ENCODE measurements at places on chromosomes 16 and 17.

GRCh38 chr17:50056217-50056960 is 479 bp downstream of the ITGA3 start:
- DNase-seq: no peak

DNA sequence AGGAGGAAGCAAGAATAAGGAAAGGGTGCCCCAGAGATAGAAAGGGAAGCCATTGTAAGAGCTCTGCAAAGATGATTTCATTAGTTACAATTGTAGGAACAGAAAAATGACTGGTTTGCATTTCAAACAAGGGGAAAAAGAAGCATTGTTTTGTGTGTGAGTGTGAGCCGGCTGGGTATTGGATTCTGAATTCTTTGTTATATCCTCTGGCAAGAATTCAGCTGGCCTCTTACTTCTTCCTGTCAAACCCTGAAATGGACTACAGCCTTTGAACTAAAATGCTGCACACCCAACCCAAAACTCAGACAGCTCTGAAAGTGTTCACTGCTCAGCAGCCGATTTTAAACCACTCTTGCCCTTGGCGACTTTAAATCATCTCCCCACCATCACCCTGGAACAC is 461.3 kb downstream of the PMP22 start:
- DNase-seq: no peak

DNA sequence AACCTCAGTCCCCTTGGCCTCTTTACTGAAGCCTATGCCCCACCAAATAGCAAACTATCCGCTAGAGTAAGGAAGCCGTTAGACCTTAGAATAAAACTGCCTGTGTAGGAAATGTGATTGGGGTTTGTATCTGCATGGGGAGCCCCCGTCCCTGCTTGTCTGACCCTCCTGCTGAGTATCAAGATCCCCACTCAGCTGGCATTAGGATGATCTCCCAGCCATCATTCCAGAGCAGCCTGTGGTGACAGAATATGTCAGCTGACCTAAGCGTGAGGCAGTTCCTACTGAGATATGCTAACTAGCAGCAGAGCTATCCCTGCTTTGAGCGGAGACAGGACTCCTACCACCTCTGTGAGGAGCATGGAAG is 645 bp upstream of the GFOD2 start:
- no peak for DNase-seq

DNA sequence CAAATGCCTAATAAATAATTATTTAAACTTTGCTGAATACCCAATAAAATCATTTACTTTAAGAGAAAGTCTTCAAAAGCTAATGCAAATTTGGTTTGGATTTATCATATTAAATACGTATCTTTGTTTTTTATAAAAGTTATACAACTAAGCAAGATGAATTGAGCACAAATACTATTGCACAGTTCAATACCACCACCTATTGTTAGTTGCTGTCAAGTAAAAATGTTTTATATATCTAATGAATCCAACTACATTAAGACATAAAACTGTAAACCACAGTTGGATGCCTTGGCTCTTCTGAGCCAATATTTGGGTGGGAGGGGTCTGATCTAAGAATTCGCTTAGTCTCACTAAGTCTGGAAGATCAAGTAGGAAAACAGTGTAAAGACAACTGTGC is 7.7 kb downstream of the FBXL20 start:
- no peak for DNase-seq

- no peak for DNase-seq
Measured at GRCh38 chr17:49247944-49248343, 17.4 kb upstream of the PHOSPHO1 start.

DNA sequence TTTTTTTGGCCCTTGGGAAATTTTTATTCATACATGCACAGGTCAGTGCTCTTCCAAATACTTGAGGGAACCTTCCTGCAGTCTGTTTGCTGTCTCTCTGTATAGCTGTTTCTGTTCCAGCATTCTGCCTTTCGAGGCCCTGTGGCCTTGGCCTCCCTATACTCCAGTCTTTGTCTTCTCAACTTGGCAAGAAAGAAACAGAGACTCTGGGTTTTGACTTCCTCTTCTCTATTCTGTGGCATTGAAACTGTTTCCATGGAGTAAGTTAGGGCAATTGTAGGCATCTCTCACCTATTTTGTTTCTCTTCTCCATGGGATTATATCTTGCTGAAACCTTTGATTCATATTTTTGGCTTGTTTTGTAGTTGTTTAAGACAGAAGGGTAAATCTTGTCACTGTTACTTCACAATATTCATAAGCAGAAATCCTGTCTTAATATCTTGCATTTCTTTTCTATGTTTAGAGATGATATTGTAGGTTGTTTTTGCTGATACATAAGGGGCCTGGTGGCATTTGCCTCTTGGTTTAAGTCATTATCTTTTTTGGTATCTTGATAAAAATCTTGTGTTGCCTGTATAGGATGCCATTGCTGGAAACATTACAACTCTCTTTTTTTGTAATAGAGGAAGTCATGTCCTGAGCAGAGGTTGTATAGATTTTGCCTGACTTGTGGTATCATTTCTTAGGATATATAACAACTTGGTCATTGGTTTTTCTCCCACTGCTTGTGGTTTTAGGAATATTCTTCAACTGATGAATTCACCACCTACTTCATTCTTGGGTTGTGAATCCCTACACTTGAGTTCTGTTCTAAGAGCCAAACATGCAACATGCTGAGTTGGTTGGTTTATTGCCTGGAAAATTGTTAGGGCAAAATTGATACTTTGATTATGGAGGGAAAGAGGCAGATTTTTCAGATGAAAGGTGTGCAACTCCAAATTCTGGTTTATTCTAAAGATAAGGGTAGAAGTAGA is 168.6 kb downstream of the FTO start:
- no peak for DNase-seq

- DNase-seq: no peak
Measured at GRCh38 chr16:81531419-81531821, 86.8 kb downstream of the CMIP start.
